ENCODE measurements at places on chromosomes 6 and 20. TPM values are rescaled to one million over a fixed set of nuclear protein-coding genes. Genes with fewer than 3 reads are reported as not detected.

GRCh38 chr6:119612911-119613381, 263.4 kb upstream of the MAN1A1 start:
- no peak for DNase-seq

DNA sequence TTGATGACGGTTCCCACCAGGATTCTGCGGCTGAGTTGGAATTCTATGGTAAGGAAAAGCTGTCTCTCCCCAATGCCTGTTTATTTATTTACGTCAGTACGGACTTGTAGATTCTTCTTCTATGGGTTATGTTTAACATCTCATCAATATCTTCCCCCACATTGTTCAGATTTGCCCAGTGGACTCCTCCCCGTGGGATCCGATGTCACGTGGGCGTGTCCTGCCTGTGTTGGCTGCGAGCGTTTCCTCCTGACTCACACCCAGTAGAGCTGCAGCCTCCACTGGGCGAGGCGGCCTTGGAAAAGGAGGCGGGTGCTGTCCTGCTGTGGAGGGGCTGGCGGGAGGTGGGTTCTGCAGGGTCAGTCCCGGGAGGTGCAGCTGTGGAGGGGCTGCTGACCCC, 46.8 kb upstream of the SLCO4A1 start:
- peak; percentile 61 for DNase-seq

DNAH8 gene
- total RNA-seq = not detected

C20orf202 gene
- total RNA-seq = 0.19 TPM

DNA sequence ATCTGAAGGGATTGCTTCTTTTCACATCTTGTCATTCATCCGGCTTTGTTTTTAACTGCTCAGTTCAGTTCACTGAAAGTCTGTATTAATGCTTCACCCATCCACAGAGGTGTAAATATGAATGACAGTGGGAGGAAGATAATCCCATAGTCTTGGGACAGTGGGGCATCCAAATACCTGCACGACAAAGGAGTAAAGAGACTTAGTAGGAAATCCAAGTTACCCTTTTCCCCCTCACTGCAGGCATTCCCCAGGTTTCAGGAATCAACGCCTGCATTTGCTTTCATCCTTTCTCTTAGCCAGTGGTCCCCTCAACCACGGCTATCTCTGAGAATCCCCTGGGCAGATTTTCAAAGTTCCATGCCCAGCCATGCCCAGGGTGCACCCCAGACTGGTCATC, 110.2 kb downstream of the MYLK4 start:
- DNase-seq = no peak

GRCh38 chr20:57618091-57618763, 2.0 kb downstream of the ZBP1 start:
- DNase-seq = peak; percentile 81

DNA sequence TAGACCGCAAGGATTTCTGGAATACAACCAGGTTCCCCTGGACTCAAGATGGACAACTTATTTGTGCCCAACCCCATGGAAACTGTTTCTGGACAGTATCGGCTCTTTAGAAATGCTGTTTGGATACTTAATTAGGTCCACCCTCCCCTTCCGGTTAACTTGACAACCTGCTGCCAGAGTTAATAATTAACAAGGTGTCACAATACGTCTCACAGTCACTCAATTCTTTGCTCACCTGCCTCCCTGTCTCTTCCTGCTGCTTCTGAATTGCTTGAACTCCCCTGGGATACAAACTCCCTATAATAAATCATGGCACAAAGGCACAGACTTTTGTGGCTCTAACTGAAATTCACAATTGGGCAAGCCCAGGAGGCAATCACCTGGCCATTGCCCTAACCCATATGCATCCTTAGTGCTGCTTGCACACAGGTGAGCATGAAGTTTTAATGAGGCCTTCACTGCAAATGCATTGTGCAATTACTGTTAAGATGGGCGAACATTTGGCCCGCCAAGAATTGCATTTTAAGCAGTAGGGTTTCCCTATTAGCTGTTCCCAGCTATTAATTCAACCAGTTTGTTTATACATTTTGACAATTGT, 504.4 kb upstream of the NOX3 start:
- DNase-seq = peak; percentile 41

DNA sequence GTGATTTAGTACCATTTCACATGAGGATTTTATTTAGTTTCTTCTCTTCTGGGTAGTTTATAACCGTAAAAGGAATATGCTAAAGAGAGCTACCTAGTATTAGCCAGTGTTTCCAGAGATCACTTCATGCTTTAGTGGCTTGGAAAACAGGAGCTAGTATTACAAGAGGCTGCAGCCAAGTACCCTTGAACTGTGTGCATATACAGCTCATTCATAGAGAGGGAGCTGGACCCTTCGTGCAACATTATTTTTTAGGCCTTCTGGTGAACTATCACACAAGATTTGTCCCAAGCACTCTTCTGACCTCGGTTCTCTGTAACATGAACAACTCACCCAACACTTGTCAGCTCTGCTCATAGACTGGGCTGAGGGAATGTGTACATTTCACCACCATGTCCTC, 74.9 kb upstream of the RIN2 start:
- no peak for DNase-seq

GRCh38 chr6:50820869-50821264, 2.2 kb downstream of the TFAP2B start:
- DNase-seq = no peak

HNF4A gene
- 346 TPM for total RNA-seq

GRCh38 chr6:3301506-3301905, 42.8 kb downstream of the PSMG4 start:
- DNase-seq = no peak

- DNase-seq = no peak
Measured at GRCh38 chr6:135225911-135226310, 44.8 kb downstream of the MYB start.

DNA sequence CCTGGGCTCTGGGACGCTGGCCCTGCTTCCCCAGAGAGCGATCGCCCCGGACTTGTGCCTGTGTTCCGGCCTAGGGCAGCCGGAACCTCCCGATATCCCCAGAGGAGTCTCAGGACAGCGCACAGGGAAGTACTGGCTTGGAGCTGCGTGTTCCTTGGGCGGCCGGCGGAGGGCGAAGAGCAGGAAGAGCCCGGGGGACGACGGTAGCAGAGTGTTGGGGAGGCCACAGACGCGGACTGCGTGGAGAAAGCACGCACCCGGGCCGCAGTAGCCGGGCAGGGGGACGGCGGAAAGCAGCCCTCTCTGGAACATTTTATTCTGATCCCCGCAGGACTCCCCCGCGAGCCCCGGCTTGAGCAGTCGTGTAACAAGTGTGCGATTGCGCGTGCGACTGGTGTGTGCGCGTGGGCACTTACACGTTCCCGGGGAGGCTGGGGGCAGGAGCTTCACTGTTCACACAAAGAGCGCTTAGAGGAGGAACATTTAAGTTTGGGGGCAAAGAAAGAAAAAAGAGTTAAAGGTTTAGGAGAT, 36.1 kb downstream of the NCR2 start:
- peak; percentile 49 for DNase-seq

- no peak for DNase-seq
Measured at GRCh38 chr20:53126185-53126584, 154.0 kb downstream of the TSHZ2 start.

NMBR gene
- not detected for total RNA-seq

All from colonic mucosa (tissue), 4 donors.